Naive B cell (primary cell): ENCODE measurements at places on chromosomes 13 and 19. TPM values are rescaled to one million over a fixed set of nuclear protein-coding genes. Genes with fewer than 3 reads are reported as not detected.

DNA sequence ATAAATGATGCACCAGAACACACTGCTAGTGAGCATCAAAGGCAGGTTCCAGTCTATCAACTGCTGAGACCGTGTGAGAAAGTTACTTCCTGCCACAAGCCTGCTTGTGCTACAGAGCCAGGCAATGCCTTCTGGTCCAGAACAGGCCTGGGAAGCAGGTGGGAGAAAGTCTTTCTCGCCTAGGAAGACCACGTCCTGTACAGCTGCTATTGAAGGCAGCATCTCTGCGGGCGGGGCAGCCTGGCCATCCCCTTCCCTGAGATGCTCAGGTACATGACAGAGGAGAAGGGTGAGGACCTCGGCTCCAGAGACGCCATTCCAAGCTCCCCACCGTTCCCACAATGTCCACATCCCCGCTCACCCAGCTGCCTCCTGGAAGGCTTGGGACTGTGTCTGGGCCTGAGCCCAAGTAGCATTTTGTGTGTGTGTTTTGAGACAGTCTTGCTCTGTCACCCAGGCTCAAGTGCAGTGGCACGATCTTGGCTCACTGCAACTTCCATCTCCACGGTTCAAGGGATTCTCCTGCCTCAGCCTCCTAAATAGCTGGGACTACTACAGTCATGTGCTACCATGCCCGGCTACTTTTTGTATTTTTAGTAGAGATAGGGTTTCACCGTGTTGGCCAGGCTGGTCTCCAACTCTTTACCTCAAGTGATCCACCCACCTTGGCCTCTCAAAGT lies 3.4 kb downstream of the RFX1 start:
- H3K4me3 ChIP-seq, result peak overlapping the region; percentile 85
- H3K4me1 ChIP-seq, result peaks cover 70% of the 10 kb centered on the region
- H3K36me3 ChIP-seq, result no peaks in the 10 kb centered on the region
- no peak for DNase-seq
- H3K27me3 ChIP-seq, result no peaks in the 10 kb centered on the region

GRCh38 chr13:110411688-110412059 lies 104.6 kb downstream of the COL4A2 start:
- H3K27ac ChIP-seq, result no peak overlapping the region
- peaks cover 67% of the 10 kb centered on the region for H3K27me3 ChIP-seq
- DNase-seq, result no peak
- H3K4me3 ChIP-seq, result no peak overlapping the region

DNA sequence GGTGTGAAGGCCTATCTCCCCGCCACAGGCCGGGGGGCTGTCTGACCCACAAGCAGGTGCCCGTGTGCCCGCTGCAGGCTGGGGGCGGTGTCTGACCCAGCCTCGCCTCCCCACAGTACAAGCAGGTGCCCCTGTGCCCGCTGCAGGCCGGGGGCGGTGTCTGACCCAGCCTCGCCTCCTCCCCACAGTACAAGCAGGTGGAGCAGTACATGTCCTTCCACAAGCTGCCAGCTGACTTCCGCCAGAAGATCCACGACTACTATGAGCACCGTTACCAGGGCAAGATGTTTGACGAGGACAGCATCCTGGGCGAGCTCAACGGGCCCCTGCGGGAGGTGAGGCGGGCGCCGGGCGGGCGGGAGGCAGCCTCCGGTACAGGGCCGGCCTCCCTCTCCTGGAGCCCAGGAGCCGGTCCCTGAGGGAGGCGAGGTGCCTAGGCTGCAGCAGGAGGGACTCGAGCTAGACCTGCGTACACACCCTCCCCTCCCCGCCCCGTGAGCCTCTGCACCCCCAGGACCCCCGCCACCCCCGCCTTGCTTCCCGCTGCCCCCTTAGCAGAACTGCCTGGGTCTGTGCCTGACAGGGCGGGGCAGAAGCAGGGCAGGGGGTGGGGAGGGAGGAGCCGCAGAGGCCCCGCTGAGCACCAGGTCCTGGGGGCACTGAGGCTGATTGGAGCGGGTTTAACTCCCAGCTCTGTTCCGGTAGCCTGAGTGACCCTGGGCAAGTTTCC lies 20.6 kb downstream of the HCN2 start:
- no peaks in the 10 kb centered on the region for H3K36me3 ChIP-seq
- no peak for DNase-seq
- no peak overlapping the region for H3K27ac ChIP-seq
- peak overlapping the region; percentile 73 for H3K4me3 ChIP-seq
- H3K4me1 ChIP-seq, result peaks cover 8% of the 10 kb centered on the region

DNA sequence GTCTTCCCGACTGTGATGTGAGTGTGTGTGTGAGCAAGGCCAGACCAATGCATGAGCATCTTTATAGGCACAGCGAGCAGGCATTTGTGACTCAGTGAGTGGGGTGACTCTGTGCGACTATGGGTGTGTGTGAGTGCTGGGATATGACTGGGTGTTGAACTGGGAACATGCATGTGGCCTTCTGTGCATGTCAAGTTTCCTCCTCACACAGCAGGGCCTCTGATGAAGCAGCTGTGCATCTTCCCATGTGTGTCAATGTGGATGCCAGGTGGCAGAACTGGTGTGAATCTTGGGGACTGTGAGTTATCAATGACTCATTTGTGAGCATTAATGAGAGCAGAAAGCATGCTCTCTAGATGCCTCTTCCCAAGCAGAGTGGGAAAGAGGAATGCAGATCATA lies 12.1 kb upstream of the LGALS14 start:
- no peak for DNase-seq
- no peaks in the 10 kb centered on the region for H3K36me3 ChIP-seq
- H3K4me1 ChIP-seq, result no peaks in the 10 kb centered on the region
- no peak overlapping the region for H3K4me3 ChIP-seq

DNA sequence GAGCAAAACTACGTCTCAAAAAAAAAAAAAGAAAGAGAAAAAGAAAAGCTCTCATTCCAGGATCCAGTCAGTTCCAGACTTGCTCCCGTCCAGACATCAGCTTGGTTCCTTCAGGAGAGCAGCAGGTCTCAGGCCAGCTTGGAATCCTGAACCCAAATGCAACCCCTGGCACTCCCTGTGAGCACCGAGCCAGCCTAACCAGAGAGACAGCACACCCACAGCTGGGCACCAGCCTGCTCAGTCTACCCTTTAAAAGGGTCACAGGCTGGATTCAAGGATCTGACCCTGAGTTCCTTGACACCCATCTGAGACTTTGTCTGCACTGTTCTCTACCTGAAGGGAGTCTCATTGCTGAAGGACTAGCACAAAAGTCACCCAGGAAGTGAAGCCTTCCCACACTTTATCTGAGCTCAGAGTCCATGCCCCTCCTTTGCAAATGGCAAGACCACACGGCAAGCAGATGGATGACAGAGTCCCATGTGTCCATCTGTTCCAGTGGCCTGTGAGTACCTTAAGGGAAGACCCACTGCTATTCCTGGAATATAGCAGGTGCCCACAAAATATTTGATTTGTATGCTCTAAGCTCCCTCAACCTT lies 1.4 kb downstream of the PEPD start:
- peak overlapping the region; percentile 83 for H3K4me3 ChIP-seq
- peaks cover 38% of the 10 kb centered on the region for H3K4me1 ChIP-seq
- H3K27ac ChIP-seq, result no peak overlapping the region
- no peak for DNase-seq

PDE4C gene
- polyA plus RNA-seq, result not detected

DNA sequence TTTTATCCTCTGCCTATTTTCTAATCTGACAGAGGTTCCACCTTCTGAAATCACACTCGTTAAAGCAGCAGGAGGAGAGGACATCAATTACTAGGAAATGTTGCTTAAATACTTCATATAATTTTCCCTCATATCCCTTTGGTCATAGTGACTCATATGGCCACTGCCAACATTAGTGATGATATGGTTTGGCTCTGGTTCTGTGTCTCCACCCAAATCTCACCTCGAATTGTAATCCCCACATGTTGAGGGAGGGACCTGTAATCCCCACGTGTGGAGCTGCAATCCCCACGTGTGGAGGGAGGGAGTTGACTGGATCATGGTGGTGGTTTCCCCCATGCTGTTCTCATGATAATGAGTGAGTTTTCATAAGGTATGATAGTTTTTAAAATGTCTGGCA lies 618.4 kb upstream of the SLITRK5 start:
- no peak overlapping the region for H3K4me3 ChIP-seq
- no peaks in the 10 kb centered on the region for H3K27me3 ChIP-seq
- DNase-seq, result no peak
- no peaks in the 10 kb centered on the region for H3K36me3 ChIP-seq

ZNF578 gene
- polyA plus RNA-seq, result 5.7 TPM

GRCh38 chr19:9768175-9769112 lies at the start of gene ZNF846:
ZNF846 (minus strand) TSS chr19:9768738; CDS start chr19:9764950, 3,788 bp downstream.
- no peaks in the 10 kb centered on the region for H3K27me3 ChIP-seq
- H3K36me3 ChIP-seq, result peaks cover 5% of the 10 kb centered on the region
- peaks cover 10% of the 10 kb centered on the region for H3K4me1 ChIP-seq
- peak; percentile 89 for DNase-seq
- H3K4me3 ChIP-seq, result peak within 1 kb of the TSS; percentile 99
- peak within 1 kb of the TSS; percentile 98 for H3K27ac ChIP-seq

DNA sequence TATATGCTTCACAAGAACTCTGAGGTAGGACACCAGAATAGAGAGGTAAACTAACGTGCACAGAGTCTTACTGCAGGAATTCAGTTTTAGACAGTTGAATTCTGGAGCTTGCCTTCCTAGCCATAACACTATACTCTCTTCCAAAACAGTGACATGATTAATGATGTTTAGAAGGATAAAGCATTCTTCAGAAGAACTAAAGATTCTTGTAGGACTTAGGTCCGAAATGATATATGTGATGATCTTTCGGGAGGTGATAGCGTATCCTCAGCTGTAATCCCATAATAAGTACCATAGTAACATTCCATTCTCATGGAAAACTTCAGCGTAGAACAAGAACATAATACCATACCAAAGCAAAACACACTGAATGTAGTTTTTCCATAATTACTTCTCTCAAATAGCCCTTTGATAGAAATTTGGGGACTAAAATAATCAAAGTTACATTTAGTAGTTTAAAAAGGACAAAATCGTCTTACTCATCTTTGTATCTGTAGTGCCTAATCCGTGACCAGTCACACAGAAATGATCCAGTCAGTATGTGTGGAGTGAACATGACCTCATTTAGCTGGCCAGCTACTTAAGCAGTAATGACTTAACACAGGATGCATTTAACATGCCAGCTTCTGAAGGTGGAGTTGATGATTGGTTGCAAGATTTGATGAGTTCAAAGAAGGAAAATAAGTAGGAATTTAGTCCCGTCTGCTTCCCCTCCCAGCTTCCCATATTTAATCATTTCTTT lies 38.4 kb downstream of the PIBF1 start:
- no peak overlapping the region for H3K27ac ChIP-seq
- H3K4me3 ChIP-seq, result no peak overlapping the region
- no peaks in the 10 kb centered on the region for H3K27me3 ChIP-seq
- H3K36me3 ChIP-seq, result peaks cover 12% of the 10 kb centered on the region

ANGPTL4 gene
- not detected for polyA plus RNA-seq

DNA sequence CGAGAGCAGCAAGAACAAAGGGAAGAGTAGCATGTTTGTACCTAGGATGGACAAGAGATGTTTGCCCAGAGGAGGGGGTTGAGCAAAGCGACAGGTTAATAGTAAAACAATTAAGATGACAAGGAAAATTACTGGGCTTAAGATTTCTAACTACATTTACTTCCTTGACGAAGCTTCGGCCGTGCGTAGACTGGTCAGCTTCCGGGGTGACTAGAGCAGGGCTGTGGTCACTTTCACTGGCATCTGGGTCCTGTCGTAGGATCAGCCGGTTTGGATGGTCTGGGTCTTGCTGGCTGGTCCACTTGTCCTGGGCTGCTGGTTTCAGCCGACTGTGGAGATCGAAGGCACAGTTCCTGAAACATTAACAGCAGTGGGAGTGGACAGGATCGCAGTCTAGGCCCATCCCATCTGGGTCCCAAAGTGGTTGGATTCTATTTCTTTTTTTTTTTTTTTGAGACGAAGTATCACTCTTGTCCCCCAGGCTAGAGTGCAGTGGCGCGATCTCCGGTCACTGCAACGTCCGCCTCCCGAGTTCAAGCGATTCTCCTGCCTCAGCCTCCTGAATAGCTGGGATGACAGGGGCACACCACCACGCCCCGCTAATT lies 5.0 kb upstream of the BSG start:
- no peak overlapping the region for H3K4me3 ChIP-seq
- DNase-seq, result no peak
- H3K27ac ChIP-seq, result no peak overlapping the region
- H3K36me3 ChIP-seq, result no peaks in the 10 kb centered on the region

GRCh38 chr13:49995625-49996101 lies 1.2 kb upstream of the TRIM13 start:
- DNase-seq, result peak; percentile 19
- peaks cover 7% of the 10 kb centered on the region for H3K36me3 ChIP-seq
- H3K4me3 ChIP-seq, result peak overlapping the region; percentile 87
- H3K27me3 ChIP-seq, result no peaks in the 10 kb centered on the region
- H3K4me1 ChIP-seq, result peaks cover 29% of the 10 kb centered on the region

PODNL1 gene
- polyA plus RNA-seq, result not detected

DNA sequence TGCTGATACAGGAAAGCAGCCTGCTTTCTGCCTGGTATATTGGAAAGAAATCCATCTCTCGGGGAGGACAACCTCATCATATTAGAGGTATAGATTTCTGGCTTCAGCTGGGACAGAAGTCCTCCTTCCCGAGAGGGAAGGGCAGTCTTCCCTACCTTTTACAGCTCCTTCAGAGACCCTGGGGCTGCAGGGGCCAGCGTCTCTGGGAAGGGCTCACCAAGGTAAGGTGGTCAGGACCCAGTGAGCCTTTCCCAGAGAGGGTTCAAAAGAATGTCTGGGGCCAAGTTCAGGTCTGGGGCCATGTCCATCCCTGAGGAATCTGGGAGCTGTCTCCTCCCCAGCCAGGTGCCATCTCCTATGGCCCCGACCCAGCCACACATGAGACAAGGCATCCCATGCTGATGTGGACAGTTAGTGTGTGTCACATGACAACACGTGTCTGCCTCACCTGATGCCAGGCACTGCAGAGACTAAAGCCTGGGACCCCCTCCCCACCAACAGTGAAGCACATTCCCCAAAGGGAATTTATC lies 136.4 kb downstream of the URI1 start:
- H3K4me3 ChIP-seq, result no peak overlapping the region
- H3K36me3 ChIP-seq, result no peaks in the 10 kb centered on the region
- no peak for DNase-seq

DNA sequence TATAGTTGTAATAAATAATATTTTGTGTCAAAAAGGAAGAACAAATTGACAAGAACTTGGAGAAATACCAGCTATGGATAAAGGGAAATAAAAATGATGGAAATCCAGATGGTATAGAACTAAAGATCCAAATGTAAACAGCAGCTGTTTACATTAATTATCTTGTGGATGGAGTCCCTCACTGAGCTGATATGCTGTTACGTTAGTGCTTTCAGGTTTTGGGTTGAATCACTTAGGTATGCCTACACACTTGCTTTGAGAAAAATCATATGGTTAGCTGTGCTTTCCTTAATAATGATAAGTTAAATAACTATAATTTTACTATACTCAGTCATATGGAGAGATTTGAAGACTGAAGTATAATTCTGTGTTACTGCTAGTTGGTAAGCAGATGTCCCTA lies 27.7 kb downstream of the WASF3 start:
- H3K27ac ChIP-seq, result no peak overlapping the region
- H3K27me3 ChIP-seq, result peaks cover 17% of the 10 kb centered on the region
- DNase-seq, result no peak

TGFBR3L gene
- not detected for polyA plus RNA-seq

MEIS3 gene
- polyA plus RNA-seq, result not detected
